Mucosa of descending colon (tissue), 3 donors: ENCODE measurements at places on chromosomes 2 and 18. TPM values are rescaled to one million over a fixed set of nuclear protein-coding genes. Genes with fewer than 3 reads are reported as not detected.

Gene TGOLN2
- total RNA-seq: 227 TPM

Gene VIL1
- 194 TPM for total RNA-seq

Gene CERKL
- total RNA-seq: not detected

Gene FSHR
- total RNA-seq: not detected

Gene GAREM2
- total RNA-seq: 4.0 TPM

Gene SERPINB13
- not detected for total RNA-seq

Gene DSG1
- total RNA-seq: not detected

Gene ZFP36L2
- 169 TPM for total RNA-seq

Gene NLRC4
- total RNA-seq: 0.46 TPM

Gene AOX1
- 1.9 TPM for total RNA-seq

Gene ZAP70
- 7.5 TPM for total RNA-seq

Gene LBX2
- total RNA-seq: 1.0 TPM
